T-helper 1 cell (primary cell): ENCODE measurements at places on chromosomes 11 and 22.

- DNase-seq, result no peak
Observed at GRCh38 chr11:43582024-43582862, 98.3 kb upstream of the HSD17B12 start.

GRCh38 chr11:67656278-67656922 is 5.9 kb upstream of the ACY3 start:
- DNase-seq, result no peak

DNA sequence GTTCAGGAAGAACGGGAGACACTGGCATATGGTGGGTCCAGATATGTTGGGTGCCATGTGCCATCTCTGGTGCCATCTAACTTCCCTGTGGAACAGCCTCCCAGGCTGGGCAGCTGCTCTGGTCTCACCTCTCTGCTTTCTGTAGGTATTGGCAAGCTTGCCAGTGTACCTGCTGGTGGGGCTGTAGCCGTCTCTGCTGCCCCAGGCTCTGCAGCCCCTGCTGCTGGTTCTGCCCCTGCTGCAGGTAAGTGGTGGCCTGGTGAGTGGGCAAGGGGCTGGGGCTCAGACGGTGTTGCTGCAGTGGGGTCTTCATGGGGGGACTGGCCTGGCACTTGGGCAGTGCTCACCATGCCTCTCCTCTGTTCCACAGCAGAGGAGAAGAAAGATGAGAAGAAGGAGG is 2.6 kb downstream of the RPLP2 start:
- no peak for DNase-seq

GRCh38 chr11:122197066-122197987 is 81.3 kb upstream of the BLID start:
- no peak for DNase-seq

GRCh38 chr11:79444923-79445322 is 4.1 kb upstream of the TENM4 start:
- DNase-seq, result no peak

DNA sequence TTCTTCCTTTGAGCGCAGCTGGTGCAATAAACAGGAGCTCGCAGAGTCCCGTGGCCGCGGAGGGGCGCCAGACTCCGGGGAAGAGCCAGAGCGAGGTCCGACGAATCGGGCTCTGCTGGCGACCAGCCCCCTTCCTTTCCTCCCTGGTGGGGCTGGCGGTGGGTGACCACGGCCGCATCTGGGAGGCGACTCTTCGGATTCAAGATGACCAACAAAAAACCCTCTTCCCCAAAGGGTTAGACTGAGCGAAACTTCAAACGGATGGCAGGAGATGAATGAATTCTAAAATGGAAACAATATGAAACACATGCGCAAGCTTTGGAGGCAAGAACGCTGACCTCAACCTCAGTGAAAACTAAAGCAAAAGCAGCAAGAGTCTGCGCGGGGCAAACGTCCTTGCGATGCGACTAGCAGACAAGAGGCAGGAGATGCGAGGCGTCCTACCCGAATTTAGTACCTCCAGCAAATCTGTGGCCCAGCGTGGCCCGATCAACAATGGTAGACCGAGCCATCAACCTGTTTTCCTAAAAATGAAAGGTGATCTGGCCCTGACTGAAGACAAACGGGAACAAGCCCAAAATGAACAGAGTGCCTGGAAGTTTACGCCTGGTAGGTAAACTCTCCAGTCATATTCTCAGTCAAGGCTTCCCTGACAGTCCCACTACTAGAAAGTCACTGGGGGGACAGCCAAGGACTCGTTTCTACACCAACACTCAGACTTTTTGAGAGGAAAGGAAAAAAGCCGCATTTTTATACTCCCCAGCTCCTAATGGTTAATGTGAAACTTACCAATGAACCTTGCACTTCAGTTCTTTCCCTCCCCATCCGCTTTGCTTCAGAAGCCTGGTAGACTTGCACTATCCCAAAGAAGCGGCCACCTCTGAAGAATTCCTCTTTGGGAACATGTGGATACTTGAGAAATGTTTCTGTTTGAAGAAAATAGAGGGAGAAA is 11.6 kb downstream of the MMP3 start:
- DNase-seq, result no peak

DNA sequence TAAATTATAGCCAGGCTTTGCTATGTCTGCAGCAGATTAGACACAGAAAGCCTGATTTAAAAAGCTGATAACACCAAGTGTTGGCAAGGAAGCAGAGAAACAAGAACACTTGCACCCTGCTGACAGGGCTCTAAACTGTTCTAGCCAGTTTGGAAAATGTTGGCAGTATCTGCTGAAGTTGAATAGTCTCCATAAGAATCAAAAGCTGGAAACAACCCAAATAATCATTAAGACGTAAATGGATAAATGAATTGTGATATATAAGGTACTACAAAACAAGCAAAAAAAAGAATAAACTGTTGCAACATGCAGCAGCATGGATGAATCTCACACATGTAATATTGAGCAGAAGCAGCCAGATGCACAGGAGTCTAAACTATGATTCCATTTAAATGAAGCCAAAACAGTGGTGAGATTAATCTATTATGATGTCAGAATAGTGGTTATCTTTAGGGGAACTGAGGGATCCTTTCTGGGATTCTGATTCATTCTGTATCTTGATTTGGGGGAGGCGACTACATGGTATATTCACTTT is 40.4 kb upstream of the ADORA2A start:
- DNase-seq, result no peak

DNA sequence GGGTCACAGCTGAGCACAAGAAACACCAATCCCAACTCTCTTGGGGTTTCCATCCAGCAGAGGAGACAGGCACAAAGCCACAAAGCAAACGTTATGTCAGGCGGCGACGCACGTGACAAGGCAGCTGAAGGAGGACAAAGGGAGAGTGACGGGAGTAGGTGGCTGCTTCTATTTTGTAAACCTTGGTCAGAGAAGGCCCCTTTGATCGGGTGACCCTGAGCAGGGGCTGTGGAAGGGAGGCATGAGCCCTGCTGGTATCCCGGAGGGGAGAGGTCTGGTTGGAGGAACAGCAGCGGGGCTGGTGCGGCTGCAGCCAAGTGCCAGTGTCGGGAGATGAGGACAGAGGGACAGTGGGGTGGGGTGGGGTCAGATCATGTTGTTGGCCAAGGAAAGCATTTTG is 17.3 kb upstream of the RFPL3 start:
- no peak for DNase-seq

GRCh38 chr11:105236664-105237063 is 97.1 kb upstream of the CARD18 start:
- DNase-seq, result no peak

GRCh38 chr11:94433049-94433448 is 31.8 kb upstream of the GPR83 start:
- no peak for DNase-seq

- no peak for DNase-seq
Observed at GRCh38 chr22:40648386-40648785, 11.9 kb upstream of the MRTFA start.

DNA sequence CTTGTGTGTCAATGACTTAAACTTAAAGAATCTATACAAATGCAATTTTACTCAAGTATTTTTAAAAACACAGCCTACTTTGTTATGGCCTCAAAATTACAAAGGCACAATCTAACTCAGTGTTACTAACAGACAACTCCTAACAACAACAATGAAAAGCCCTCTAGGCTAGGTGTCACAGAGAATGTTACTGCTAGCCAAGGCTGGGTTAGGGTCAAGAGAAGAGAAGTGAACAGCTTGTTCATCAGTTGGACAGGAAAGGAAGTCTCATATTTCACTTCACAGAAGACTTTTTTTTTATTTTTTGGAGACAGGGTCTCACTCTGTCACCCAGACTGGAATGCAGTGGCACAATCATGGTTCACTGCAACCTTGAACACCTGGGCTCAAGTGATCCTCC is 26.0 kb downstream of the CLDN25 start:
- no peak for DNase-seq

DNA sequence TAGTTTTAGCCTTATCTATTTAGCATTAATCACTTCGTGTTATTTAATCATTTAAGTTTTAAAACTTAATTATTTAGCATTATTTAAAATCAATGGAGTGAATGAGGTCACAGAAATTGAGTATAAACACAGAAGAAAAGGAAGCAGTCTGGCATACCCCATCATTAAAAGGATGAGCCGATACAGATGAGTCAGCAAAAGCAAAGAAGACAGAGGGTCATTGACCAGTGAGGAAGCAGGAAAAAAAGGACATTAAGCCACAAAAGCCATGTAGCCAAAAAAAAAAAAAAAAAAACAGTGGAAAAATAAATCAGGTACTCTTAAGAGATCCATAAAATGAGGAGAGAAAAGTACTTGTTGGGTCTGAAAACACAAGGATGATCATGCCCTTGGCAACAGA is 71.5 kb downstream of the TYR start:
- DNase-seq, result no peak

DNA sequence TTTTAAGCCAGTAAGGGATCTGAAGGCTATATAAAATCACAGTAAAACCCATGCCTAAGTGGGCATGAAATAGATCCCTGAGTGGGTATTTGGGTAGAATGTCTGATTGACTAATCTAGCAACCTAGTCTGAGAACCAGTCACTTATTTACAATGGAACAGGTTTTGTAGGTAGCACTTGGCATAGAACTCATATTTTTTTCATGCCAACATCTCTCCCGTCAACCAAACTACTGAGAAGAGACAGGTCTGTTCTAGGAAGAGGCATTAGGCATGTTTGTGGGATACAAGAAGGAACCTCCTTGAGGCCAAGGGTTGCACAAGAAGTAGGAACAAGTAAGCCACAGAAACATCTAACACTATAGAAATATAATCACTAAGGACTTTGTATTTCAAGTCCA is 840.4 kb upstream of the TENM4 start:
- no peak for DNase-seq

GRCh38 chr11:2072551-2073261 is 66.5 kb downstream of the IGF2 start:
- no peak for DNase-seq

DNA sequence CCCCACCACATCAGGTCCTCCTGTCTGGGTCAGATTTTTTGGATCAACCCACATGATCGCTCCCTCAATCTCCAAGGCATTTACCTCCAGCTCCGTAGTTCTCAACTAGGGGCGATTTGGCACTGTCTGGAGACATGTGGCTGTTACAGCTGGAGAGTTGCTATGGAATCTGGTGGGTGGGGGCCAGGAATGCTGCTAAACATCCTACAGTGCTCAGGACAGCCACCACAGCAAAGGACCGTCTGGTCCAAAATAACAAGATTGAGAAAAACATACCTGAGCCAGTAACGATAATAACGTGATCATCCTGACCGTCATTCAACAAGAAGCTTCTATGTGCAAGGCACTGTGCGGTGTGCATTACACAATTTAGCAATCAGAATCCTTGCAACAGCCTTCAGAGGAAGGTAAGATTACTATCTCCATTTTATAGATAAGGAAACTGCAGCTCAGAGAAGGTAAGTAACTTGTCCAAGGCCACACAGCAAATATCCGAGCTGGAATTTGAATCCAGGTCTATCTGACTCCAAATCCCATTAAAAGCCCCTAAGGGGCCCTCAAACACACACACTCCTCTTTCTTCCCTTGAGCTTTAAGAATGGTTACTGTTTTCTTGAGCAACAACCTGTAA is 14.3 kb upstream of the CRY2 start:
- no peak for DNase-seq

DNA sequence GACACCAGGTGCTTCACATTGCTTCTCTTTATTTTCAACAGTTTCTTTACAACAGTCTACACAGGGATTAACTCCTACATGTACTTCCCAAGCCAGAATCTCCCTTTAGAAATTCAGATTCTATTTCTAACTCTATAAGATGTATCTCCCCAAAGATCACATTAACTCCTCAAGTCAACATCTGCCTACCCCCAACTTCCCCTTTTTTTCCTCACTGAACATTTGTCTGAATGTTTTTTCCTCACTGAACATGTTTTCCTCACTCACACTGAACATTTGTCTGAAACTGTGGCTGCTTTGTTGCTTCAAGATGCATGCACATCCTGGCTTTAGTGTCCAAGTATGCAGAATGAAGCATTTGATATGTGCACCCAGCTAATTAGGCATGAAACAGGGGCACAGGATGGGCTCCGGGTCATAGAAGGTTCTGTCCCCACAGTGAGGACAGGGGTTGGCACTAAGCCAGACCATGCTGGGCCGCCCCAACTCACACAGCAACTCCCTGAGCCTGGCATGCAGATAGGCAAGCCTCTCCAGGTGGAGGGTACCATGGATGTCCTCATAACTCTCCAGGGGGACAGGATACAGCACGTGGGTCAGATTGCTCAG is 11.3 kb downstream of the PRAME start:
- no peak for DNase-seq

DNA sequence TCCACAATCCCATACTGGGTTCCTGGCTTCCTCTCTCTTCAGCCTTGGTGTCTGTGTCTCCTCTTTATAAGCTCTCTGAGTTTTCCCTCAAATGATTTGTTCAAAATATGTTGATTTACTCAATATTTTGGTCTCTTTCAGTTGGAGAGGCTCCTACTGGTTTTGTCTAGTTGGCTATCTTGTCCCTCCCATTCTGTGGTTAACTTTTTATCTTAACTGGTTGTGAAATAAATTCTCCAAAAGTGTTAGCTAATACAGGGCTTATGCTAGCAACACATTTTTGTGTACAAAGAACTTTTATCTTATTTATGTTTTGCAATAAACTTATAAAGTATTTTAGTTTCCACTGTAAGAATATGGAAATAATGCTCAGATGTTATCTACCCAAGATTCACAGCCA is 200.9 kb downstream of the AASDHPPT start:
- DNase-seq, result no peak

GRCh38 chr11:65415499-65416340 is 6.9 kb upstream of the NEAT1 start:
- DNase-seq, result no peak

DNA sequence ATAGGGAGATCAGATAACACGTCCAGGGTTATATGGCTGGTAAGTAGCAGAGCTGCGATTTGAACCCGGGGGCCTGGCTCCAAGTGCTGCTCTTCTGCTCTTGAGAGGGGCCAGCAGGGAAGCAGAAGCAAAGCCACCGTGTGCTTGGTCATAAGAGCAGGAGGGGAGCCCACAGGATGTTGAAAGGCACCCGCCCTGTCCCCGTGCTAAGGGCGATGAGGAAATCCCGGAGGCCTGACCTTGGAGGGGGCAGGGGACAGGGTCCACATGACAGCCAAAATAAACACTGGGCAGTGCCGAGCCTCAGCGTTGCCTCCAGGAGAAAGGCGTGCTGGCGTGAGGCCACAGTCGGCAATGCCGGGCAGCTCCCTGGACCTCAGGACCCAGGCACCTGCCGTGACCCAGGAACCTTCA is 28.8 kb downstream of the TOM1 start:
- DNase-seq, result no peak
